ENCODE measurements at places on chromosomes 6 and 20.

- no peak for DNase-seq
These were observed 27.4 kb upstream of the SLC24A3 start for GRCh38 chr20:19185083-19185482.

DNA sequence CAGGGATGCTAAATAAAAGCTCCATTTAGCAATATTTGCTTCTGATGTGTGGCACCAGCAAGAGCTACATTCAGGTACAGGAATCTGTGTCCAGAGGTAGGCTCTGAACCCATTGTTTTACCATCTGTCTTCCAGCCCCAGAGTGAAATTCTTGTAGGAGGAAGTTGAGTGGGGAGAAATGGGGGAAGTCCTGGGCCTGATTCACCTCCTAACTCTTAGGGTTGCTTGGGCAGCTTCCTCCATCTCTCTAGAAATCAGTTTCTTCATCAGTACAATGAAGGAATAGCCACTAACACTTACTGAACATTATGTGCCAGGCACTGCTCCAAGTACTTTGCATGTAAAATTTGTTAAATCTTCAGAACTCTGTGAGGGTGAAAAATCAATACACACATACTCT is 35.1 kb upstream of the TSPYL1 start:
- no peak for DNase-seq

DNA sequence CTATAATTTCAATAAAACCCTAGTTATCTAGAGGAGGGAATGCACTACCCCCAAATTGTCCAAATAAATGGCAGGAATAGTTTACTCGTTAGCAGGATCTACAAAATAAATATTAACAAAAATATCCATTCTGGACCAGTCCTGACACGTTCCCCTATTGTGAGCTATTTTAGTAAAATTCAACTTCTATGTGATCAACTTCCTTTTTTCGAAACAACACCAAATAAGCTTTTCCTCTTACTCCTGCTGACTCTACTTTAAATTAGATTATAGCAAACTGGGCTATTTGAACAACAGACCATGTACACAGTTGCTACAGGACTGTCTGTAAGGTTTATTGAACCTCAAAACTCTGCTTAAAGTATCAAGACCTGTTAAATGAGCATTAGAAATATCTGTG is 154.3 kb downstream of the IPCEF1 start:
- DNase-seq = no peak

- peak; percentile 18 for DNase-seq
These were observed 224.8 kb upstream of the MARCKS start for GRCh38 chr6:113632220-113632864.

- DNase-seq = no peak
These were observed 139.1 kb upstream of the LAMP5 start for GRCh38 chr20:9375221-9375681.

DNA sequence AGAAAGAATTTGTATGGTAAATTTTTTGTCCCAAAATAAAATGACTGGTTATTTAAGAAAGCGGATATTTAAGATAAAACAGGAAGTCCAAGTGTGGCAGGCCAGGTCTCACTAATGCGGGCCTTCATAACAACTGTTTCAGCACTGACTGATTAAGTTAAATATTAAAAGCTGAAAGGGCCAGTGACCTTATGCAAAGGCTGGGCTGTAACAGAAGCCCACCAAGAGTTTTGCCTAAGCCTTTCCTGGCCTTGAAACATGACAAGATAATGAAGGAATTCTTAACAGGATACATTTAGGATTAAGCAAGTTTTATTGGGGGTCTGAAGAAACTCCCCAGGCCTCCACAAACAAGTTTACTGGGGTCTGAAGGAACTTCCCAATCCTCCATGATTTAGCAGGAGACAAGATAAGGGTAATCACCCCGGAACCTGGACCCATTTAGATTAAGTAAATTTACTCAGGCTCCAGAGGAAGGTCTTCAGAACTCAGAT is 36.3 kb downstream of the ZNF133 start:
- no peak for DNase-seq

GRCh38 chr20:8432435-8433148 is 300.5 kb downstream of the PLCB1 start:
- DNase-seq = no peak

DNA sequence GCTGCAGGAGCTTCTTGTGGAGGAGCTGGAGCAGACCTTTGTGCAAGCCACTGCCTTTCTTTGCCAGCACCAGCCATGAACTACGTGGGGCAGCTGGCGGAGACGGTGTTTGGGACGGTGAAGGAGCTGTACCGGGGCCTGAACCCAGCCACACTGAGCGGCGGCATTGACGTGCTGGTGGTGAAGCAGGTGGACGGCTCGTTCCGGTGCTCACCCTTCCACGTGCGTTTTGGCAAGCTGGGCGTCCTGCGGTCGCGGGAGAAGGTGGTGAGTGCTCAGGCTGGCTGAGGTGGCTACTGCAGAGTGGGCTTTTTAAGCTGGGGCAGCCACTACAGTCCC is 5.1 kb downstream of the LPIN3 start:
- DNase-seq = no peak

GRCh38 chr20:62961310-62961783 is 8.8 kb downstream of the SLC17A9 start:
- DNase-seq = no peak

GRCh38 chr20:57397693-57398108 is 6.5 kb downstream of the RBM38 start:
- peak; percentile 23 for DNase-seq

DNA sequence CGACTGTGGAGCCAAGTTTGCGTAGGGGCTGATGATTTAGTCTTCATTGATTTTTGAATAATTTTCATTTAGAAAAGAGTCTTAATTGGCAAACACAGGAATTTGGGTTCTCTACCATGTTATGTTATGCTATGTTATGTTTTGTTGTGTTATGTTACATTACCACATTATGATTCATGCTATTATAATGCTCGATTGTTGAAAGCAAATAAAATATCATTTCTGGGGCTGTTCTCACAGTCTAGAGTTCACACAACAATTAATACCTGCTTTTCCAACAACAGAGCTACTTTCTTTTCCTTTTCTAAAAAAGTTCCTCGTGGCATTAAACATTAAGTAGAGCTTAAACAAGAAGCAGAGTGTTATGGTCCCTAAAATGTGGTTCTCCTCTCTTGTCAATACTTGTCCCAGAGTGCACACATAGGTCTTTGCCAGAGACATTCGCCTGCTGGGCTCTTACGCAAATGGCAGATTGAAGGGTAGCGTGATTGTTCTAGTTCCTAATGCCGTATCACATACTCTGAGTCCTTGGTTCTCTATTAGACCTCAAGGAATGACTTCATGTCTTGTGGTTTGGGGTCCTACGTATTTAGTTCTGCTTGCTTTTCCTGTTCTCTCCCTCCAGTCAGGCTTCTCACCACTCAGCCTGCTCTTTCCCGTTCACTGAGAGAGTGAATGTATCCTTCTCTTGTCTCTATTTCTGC is 370.3 kb downstream of the CD109 start:
- no peak for DNase-seq

GRCh38 chr6:36386495-36387439 is 702 bp downstream of the ETV7 start:
- no peak for DNase-seq

DNA sequence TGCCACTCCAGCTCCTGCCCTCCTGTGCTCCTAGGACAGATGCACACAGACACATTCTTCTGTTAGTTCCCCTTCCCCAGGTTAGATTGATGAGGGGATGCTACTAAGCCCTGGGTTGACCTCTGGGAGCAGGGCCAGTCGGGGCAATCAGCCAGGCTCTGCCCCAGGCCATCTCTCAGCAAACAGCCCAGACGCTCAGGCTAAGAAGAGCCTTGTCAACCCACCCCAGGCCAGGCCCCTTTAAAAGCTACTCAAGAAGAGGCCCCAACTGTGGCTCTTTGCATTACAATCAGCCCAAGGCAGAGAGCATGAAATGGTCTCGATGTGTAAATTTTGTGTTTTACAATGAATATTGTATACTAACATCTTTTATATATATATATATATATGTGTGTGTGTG is 107.4 kb downstream of the TFAP2A start:
- DNase-seq = no peak

DNA sequence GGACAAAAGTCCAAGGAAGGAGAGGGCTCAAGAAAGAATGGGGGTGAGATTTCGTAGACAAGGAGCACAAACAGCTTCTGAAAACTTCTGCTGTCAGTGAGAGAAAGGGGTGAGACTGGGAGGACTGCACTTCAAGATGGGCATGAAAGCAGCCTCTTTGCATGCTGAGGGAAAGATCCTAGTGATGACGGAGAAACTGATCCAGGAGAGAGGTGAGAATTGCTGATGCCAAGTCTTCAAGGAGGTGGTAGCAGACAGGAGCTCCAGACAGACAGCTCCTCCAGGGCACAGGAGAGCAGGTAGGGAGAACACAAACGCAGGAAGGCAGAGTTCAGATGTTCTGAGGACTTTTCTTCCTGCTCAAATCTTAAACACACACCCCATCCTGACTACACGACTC is 303.9 kb downstream of the GMDS start:
- DNase-seq = no peak

GRCh38 chr6:80182308-80182707 is 75.8 kb downstream of the BCKDHB start:
- DNase-seq = no peak
